ENCODE measurements at places on chromosomes 16 and 17. TPM values are rescaled to one million over a fixed set of nuclear protein-coding genes. Genes with fewer than 3 reads are reported as not detected.

DNA sequence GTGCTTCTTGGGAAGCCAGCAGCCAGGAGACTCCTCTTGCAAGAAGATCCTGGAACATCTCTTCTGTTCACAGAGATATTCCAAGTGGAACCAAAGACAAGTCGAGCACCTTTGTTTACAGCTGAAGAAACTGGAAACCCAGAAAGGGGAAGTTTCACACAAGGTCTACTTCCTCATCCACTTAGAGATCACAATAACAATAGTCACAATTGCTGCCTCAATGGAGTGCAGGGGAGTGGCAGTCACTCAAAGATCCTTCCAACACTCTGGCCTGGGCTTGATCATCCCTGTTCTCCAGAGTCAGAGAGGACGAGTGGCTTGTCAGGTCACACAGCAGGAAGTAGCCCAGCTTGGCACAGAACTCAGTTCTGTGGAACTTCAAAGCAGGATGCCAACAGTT lies 46.9 kb upstream of the SIAH1 start:
- no peak for DNase-seq

GRCh38 chr16:89984216-89984615 lies 35.0 kb downstream of the DBNDD1 start:
- DNase-seq, result no peak

DNA sequence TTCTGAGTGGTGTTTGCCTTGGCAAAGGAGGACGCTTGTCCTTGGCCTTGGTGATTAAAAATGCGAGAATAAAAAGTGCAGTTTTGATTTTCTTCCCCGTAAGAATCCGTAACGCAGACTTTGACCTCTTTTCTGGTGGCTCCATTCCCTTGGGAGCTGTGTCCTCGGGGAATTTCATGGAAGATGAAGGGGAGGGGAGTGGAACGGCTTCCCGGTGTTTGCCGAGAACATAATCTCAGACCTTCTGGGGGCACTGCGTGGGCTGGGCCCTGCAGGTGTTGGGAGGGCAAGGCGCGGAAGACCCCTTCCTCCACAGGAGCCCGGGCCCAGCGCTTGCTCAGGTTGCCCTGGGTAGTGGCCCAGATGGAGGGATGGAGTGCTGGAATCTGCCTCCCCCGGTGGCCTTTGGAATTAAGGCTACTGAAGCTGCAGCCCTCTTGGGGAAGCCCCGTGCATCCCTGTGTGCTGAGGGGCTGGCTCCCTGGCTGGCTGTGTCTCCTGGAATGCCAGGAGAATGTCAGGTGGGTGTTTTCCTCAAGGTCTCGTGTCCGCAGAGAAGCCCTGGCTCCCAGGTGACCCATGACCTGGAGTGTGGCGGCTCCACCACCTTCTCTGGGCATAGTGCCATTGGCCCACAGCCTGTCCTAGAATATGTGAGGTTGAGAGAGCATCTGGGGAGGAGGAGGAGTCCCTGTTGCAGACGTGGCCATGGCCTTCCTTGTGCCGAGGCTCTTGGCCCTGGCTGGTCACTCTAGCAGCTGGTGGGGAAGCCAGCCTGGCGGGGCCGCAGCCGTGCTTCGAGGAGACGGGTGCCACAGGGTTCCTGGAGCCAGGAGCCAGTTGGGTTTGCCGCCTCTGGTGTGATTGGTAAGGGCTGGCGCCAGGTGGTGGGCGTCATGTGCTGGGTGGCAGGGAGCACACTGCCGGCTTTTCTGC lies 3.1 kb downstream of the BAIAP2 start:
- no peak for DNase-seq

PRSS22 gene
- 38.8 TPM for total RNA-seq

CIBAR2 gene
- total RNA-seq, result not detected

ADAP2 gene
- total RNA-seq, result 14.0 TPM

All from vagina (tissue), 2 donors.